ENCODE measurements at places on chromosomes 4 and X.

DNA sequence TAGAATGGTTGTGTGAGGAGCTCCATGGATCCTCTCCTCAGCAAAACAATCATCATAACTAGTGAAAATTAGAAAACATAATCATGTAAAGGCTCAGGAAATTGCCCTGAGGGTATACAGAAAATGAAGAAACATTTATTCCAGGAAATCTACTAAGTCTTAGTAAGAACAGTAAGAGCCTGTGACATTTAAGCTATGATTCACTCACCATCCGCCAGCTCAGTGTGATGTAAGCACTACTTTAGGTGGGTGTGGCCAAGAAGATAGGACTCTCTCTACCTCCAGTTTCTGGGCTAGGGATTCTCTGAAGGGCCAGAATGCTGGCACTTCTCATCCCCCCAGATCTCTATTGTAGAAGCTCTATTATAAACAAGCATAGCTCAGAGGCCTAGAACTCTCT is 147.5 kb downstream of the DLG3 start:
- no peak for DNase-seq

GRCh38 chr4:52661966-52662690 is 3.0 kb upstream of the USP46 start:
- DNase-seq = no peak

GRCh38 chr4:148980782-148981480 is 538.7 kb upstream of the NR3C2 start:
- no peak for DNase-seq

GRCh38 chr4:149884529-149885181 is 69.0 kb upstream of the IQCM start:
- no peak for DNase-seq
